Activated CD4-positive, alpha-beta memory T cell treated with anti-CD3 and anti-CD28 coated beads for 36 hours (primary cell): ENCODE measurements at places on chromosomes 12 and 14. TPM values are rescaled to one million over a fixed set of nuclear protein-coding genes. Genes with fewer than 3 reads are reported as not detected.

DNA sequence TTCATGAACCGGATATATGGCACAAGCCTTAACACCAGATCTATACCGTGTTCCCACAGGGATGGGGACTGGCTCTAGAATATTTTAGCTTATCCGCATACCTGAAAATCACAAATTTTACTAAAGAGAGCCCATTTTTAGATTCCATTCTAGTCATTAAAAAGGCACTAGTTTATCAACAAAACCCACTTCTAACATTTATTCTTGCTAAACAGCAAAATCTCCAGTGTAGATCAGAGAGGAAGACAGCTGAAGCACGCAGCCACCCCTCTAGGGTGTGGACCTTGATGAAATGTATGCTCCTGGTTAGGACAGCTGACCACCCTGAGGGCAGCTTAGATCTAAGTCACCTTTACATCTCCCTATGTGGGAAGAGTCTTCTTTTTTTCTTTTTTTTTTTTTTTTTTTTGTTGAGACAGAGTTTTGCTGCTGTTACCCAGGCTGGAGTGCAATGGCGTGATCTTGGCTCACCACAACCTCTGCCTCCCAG is 62.4 kb downstream of the EID3 start:
- DNase-seq, result no peak

- no peak for DNase-seq
Observed at GRCh38 chr14:73264885-73265720, 27.8 kb downstream of the PAPLN start.

DNA sequence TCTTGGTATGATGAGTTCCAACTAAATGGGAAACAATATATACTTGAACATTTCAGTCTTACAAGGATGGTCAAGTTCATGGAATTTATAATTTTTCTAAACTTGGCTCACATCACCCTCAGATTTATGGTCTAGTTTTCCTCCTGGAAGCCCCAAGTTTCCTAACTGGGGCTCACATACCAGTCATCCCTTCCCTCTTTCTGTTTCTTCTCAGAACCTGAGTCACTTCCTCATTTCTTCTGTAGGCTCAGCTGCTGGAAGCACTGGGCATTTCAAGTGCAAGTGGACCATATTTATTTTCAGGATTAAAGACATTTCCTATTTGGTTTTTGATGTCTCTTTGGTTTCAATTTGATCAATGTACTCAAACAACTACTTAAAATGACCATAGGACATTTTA is 55.4 kb downstream of the GRIP1 start:
- DNase-seq, result no peak

The SLC8A3 gene
- total RNA-seq, result 0.31 TPM

The MED13L gene
- 37.7 TPM for total RNA-seq

The ADCY6 gene
- total RNA-seq, result 0.21 TPM

The OVCH1 gene
- total RNA-seq, result not detected

GRCh38 chr14:56371737-56372136 is 207.9 kb upstream of the TMEM260 start:
- no peak for DNase-seq
